ENCODE measurements at places on chromosomes 7 and 10.

GRCh38 chr10:71339796-71340589 is 20.9 kb downstream of the SLC29A3 start:
- no peak for DNase-seq

GRCh38 chr10:124799211-124799610 is 2.4 kb upstream of the ABRAXAS2 start:
- no peak for DNase-seq

DNA sequence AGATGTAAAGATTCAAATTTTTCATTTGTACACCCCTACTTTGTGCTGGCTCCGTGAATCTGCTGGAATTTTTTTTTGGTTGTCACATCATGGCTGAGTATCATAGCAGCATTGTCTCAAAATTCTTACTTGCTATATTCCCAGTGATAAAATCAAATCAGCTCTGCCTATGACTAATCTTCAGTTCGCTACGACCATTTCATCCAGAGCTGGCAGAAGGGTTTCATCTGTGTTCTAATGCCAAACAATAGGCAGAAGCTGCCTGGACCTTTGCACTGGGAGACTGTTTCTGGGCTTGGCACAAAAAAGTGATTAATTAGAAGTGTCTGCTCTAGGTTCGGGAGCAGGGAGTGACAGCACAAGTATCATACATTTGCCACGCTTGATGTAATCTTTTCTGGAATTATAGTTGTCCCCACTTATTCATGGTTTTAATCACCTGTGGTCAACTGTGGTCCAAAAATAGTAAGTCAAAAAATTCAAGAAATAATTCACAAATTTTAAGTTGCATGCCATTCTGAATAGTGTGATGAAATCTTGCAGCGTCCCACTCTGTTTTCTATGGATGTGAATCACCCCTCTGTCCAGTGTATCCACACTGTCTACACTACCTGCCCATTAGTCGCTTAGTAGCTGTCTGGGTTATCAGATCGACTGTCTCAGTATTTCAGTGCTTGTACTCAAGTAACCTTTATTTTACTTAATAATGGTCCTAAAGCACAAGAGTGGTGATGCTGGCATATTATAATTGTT is 120.5 kb upstream of the IMMP2L start:
- no peak for DNase-seq

GRCh38 chr10:76548716-76549115 is 1088.9 kb downstream of the KCNMA1 start:
- no peak for DNase-seq

DNA sequence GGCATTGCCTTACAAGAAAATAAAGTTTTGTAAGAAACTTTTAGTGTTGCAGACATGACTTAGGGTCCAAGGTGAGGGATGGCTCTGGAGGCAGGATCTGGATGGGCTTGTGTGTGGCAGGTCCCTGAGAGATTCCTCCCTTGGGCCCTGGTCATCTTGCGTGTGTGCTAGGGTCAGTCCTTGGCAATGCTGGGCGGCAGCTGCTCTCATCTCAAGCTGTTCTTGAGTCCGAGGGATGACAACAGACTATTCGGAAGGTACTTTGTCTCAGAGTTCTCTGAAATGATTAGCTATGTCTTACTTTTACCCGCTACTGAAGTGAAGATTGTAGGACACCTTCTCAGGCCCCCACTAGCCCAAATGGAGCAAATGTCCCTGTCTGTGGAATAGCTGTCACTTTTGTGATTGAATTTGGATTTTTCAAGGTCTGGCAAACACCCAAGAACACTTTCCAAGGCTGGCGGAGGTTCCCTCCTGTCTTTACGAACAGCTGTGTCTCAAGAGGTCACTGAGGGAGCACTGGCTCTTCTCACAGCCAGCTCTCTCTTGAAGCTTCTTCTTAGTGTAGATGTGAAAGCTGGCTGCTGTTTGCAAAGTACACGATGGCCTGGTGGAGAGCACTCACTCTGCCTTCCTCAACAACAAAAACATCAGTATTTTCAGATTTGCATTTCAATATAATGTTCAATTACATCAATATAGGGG is 253.6 kb downstream of the STK31 start:
- DNase-seq, result no peak

GRCh38 chr10:36301139-36301538 is 659.0 kb upstream of the FZD8 start:
- DNase-seq, result no peak

DNA sequence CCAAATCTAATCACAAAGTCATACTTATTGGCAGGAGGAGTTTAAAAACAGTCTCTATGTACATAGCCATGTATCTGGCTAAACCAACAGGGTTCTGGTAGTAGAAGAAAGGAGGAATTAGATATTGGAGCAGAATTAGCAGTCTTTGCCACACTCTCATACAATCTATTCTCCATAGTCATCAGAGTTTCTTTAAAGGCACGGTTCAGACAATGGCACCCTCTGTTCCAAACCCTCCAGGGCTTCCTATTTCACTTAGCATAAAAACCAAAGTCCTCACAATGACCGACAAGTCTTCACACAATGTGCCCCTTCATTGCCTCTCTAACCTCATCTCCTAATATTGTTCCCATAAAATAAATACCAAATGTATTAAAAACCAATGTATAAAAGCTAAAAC is 12.7 kb downstream of the ZNF438 start:
- DNase-seq, result no peak

DNA sequence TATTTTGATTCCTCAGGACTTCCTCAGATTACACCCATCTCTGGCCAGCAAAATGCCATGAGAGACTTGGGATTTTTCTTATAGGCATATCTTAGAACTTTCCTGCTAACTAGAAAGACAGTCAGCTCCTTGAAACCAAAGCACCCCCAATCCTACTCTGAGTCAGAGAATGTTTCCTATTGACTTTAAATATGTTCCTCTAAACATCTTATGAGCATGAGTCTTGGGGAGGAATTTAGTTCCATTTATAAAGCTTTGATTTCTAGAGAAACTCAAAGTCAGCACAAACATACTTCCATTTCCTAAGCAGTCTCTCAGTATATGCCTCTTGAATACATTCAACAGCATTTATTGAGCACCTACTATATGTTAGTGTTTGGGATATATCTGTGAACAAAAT is 128.5 kb downstream of the INHBA start:
- no peak for DNase-seq

- no peak for DNase-seq
Observed at GRCh38 chr10:120931423-120931822, 80.3 kb downstream of the WDR11 start.

GRCh38 chr7:113083132-113083815 is 3.4 kb downstream of the GPR85 start:
- no peak for DNase-seq

DNA sequence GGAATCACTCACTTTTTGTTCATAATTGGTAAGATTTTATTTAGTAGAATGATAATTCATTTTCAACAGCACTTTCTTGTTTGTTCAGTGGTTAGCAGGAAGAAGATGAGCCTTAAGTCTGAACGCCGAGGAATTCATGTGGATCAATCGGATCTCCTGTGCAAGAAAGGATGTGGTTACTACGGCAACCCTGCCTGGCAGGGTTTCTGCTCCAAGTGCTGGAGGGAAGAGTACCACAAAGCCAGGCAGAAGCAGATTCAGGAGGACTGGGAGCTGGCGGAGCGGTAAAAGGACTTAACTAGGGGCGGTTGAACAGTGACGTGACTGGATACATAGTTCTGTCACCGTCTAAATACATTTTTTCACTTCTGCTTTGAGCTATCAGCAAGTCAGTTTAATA is 31.3 kb downstream of the RABGEF1 start:
- no peak for DNase-seq

GRCh38 chr10:64733980-64734379 is 1212.8 kb downstream of the REEP3 start:
- no peak for DNase-seq

DNA sequence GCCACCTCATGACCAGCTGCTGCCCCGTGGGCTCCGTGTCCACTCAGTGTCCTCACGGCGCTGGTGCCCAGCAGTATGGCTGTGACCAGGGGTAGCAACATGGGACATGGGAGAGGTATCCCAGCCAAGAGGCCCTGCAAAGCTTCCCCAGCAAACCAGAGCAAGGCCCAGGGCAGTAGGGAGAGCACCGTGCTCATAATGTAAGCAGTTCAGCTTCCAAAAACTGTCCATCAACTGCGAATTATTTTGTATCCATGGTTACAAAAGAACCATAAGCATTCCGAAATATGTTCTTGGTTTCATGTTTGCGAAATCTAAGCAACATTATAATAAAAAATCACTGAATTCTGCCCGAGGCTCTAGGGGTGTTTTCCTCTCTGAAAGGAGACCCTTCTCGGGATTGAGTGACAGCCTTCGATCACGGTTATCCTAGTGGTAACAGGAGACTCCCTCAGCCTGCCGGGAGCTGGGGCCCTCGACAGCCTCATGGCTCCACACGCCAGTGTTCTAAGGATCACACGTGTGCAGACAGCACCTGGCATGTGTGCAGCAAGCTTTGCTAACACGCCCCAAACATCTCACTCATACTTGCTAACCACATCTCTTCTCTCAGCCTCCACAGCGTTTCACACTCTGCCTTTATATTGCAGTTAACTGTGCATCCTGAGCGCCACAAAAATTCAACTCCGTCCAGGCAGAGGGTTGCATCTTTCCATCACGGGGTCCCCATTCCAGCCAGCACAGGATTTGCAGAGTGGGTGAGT is 117.6 kb downstream of the DIP2C start:
- no peak for DNase-seq

DNA sequence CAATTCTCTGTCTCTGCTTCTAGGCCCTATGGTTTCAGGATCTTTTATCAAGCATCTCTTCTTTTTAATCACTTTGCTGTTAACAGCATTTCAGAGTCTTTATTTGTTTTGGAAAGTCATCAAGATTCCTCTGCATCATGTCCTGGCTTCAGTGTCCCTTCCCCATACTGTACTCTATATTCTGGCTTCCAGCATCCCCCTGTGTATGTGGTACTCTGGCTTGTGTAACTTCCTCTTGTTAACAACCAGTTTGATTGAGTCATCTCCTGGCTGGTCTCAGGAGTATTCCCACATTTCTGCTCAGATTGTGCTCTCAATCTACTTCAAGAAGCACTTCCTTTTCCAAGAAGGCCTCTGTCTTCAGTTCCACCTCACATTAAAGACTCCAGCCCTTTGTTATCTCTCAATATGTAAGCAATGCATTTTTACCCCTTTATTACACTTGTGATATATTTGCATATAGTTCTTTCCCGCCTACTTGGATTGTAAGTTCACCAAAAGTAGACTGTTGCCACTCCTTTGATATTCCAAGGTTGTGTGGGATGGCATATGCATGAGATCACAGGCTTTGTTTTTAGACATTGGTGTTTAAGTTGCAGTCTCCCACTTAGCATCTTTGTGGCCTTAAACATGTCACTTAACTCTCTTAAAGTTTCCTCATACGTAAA is 15.1 kb upstream of the ATE1 start:
- no peak for DNase-seq

DNA sequence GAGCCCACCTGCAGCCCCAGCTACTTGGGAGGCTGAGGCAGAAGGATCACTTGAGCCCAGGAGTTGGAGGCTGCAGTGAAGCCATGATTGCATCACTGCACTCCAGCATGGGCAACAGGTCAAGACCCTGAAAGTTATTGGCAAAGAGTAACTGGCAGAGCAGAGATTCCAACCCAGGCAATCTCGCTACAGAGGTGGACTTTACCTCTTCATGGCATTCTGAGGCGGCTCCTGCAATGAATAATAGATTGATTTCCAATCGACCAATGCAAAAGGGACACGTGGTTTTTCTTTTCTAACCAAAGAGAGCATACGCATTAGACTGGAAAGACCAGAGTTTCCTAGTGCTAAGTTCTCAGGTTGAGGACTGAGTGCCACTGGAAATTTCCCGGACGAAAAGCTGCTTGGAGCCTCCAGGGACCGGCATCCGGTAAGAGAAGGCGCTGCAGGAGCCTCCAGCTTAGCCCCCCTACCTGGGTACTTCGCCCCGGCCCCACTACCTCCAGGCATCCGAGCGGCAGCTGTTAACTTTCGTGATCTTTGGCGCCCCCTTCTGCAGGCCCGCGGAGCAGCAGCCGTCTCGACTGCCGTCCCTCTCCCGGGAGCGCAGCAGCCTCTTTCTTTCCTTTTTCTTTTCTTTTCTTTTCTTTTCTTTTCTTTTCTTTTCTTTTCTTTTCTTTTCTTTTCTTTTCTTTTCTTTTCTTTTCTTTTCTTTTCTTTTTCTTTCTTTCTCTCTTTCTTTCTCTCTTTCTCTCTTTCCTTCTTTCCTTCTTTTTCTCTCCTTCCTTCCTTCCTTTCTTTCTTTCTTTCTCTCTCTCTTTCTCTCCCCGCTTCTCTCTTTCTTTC is 4.1 kb downstream of the MBLAC1 start:
- peak; percentile 81 for DNase-seq

DNA sequence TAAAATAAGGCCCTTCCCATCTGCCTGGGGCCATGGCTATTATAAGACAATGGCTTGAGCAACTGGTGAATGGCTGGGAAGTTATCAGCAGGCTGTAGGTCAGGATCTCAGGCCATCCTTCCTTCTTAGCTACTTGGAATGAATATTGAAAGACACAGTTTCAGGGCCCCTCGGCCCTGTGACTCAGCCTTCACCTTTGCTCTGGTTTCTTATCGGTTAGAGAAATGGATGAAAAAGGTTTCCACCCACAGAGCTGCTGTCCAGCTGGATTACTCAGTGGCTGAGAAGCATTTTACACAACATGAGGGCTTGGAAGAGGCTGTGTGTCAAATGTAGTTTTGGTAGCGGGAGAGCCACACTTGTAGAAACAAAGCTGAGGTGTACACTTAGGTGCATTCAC is 9.4 kb downstream of the ACSL5 start:
- no peak for DNase-seq

GRCh38 chr7:47501406-47501805 is 80.5 kb downstream of the TNS3 start:
- DNase-seq, result no peak

- DNase-seq, result no peak
Observed at GRCh38 chr7:146208492-146208891, 91.9 kb downstream of the CNTNAP2 start.

- no peak for DNase-seq
Observed at GRCh38 chr10:112278871-112279270, 4.3 kb upstream of the TECTB start.

GRCh38 chr7:149496642-149497391 is 792 bp downstream of the ZNF746 start:
- DNase-seq, result peak; percentile 68

DNA sequence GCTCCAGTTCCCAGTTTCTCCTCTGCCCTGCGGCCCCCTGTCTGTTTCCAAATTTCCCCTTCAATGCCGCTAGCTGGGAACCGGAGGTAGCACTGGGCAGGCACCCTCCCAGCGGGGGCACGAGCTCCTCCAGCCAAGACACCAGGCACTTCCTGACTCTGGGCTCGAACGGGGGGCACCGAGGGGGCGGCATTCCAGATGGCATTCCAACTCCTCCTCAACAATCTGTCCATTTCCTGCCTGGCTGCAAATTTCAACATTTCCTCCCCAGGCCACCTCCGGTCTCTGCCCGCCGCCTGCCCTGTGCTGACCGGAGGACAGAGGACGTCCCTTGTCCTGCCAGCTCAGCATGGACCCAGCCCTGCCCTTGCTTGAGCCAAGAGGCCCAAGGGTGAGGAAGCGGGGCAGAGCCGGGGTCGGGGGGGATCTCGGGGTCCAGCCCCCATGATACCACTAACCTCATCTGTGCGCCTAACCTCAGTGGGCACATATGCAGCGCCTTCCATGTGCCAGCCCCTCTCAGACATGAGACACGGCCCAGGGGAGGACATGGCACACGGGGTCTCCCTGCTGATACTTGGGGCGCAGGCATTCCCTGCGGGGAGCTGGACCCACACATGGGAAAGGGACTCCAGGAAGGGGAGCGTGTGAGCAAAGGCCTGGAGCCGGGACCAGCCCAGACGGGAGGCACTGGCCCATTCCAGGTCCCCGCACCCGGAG is 58.0 kb downstream of the PDGFA start:
- DNase-seq, result peak; percentile 8
